ENCODE measurements at places on chromosomes 2 and 18.

- DNase-seq, result no peak
Observed at GRCh38 chr18:57737400-57738060, 65.6 kb downstream of the ATP8B1 start.

GRCh38 chr2:231093933-231094332, 30.9 kb downstream of the HTR2B start:
- DNase-seq, result no peak

GRCh38 chr2:118738524-118739308, 108.7 kb downstream of the EN1 start:
- DNase-seq, result no peak

DNA sequence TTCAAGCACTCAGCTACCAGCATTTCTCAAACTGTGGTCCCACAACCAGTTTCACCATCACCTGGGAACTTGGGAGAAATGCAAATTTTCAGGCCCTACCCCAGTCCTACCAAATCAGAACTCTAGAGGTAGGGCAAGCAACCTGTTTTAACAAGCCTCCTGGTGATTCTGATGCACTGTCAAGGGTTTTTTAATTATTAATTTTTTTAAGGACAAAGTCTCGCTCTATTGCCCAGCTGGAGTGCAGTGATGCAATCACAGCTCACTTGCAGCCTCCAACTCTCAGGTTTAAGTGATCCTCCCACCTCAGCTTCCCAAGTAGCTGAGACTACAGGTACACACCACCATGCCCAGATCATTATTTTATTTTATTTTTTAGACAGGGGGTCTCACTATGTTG, 7.8 kb downstream of the ACMSD start:
- no peak for DNase-seq

- DNase-seq, result no peak
Observed at GRCh38 chr2:47777277-47777937, 5.5 kb upstream of the MSH6 start.

DNA sequence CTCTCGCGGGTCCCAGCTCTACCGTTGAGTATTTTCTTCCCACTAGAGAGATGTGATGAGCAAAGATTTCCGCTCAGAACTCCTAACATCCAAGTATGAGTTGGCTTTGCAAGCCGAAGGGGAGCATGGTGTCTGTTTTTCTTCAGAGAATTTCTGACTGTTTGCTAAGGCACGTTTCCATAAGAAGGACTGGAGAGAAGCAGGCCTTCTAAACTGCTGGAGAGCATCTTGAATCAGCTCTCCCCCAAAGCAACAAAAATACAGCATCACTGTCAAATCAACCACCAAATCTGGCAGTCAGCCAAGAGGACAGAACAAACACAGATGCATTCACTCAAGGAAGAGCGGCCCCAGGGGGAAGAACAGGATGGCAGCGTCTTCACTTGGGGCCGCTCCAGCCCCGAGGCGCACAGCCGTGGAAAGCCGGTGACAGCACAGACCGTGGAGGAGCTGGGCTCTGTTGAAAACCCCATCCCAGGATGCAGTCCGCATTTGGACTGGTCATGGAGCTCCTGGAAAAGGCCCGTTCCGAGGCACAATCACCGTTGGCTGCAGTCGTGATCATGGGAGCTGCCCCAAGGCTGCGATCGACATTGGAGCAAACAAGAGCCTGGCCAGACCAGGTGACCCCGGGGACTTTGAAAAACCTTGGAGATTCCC, 101.4 kb downstream of the NFATC1 start:
- peak; percentile 51 for DNase-seq

DNA sequence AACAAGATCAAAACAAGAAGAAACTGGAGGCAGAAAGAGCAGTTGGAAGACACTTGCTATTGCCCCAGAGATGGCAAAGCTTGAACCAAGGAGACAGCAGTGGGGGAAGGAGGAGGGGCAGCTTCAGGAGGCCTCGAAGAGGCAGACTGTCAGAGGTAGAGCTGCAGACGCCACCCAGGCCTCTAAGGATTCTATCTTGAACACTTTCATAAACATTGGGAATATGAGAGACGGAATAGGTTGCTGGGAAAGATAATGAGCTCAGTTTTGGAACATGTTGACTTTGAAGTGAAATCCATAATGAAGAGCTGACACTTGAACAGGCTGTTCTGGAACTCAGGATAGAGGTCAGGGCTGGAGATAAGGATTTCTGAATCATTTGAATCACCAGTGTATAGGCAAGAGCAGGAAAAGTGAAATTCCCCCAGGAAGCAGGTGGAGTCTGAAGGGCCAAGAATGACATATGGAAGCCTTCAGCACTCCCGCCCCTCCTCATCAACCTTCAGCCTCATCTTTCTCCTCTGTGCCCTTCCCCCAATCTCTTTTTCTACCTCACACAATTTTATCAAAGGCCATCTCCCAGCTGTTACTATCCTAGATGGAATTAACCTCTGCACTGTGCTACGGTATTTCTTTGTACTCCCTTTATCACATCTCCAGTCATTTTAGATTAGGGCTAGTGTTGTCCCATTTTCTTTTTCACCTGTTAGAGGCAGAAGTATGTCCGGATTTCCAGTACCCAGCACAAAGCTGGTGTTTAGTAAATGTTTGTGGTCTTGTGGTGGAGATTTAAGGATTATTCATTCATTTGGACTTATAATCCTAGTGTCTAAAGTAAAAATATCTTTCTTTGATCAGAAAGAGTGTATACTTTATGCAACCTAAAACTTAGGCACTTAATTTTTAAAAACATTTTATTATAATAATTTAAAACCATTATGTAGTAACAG, 47.5 kb upstream of the RTN4 start:
- DNase-seq, result no peak

- no peak for DNase-seq
Observed at GRCh38 chr2:174577967-174578589, 19.5 kb downstream of the WIPF1 start.

DNA sequence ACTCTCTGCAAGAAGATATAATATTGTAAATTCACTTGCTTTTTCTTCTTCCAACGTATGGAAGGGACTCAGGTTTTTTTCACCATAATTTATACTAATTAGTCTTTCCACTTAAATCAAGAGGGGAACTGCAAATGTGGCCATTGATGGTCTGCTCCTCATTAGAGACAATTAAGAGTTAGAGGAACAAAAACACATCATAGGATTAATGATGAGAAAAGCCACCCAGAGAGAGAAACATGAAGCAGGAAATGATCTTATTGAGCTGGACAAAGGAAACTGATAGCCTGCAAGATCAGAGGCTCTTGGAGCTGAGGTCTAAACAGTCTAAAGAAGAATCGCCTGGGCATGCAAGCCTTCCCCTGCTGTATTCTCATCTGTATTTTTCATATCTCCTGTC, 151.2 kb upstream of the NRP2 start:
- no peak for DNase-seq

DNA sequence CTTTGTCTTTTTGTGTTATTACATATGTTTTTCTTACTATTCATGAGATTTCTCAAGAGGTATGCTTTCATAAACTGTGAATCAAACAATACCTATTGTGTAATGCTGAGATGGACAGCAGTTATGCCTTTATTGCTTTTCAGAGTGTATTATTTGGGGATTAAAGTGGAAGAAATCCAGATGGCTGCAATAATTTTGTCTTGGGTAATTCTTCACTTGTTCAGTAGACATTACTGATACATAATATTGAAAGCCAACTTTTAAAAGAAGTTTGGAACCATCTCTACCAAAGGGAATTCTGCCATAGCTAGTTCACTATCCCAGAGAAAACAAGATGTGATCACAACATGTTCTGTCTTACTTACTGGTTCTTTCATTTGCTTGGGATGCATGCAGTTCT, 253.4 kb upstream of the ZSWIM2 start:
- no peak for DNase-seq

- no peak for DNase-seq
Observed at GRCh38 chr2:203918264-203918663, 18.3 kb upstream of the ICOS start.

DNA sequence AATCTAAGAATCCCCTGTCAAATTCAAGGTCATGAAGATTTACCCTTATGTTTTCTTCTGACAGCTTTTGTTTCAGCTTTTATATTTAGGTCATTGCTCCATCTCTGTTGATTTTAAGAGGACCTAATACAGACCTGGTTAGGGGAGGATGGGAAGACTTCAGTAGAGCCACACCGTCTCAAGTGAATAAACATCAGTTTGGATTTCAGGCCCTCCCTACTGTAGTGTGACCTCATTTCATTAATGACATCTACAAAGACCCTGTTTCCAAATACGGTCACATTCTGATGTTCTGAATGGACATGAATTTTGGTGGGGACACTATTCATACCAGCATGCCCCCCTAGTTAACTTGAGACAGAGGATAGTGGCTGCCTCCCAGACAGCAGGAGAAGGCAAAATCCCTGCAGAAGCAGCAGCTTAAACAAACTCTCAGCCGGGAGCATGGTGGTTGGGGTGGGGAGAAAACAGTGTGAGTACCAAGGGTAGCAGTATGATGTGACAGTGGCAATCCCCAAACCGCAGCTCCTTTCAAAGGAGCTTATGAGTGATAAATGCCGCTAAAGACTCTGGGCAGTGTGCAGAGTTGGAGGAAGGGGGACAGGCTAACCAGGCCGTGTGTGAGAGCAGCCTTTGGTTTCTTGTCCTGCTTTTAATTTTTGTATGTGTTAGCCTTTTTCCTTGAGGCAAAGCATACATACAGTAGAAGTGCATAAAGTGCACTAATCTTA, 65.9 kb upstream of the TNP1 start:
- DNase-seq, result no peak

GRCh38 chr2:239679755-239680154, 278.9 kb upstream of the HDAC4 start:
- no peak for DNase-seq

GRCh38 chr2:48092846-48093803, 186.8 kb upstream of the FBXO11 start:
- DNase-seq, result no peak

DNA sequence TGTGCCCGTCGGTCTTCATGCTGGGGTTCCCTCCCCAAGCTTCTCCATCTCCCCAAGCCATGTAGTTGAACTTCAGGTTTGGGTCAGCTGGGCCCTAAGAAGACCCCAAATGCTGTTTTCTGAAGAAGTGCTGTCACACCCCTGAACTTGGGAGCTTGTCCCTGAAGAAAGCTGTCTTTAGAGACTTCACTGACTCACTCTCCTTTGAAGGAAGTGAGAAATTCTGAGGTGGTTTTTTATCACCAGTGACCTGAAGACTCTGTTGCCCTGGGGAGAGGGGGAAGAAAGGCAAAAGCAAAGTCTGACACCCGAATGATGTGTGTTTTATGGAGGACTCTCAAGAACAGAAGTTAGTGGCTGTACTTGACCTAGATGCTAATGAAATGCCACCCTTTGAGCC, 83.6 kb upstream of the BCL2L11 start:
- no peak for DNase-seq

DNA sequence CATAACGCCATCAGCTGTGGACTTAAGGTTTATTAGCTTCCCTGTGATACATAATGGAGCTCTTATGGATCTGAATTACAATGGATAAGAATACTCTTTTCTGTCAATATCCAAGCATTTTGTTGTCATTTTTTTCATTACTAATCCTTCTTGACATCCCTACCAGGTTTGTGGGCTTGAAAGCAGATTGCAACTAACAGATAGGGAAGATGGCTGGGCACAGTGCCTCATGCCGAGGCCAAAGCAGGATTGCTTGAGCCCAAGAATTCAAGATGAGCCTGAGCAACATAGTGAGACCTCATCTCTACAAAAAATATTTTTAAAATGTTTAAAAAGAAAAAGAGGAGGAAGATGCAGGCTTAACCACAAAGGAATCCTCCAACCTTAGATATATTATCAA, 42.4 kb downstream of the ASXL2 start:
- DNase-seq, result no peak

- peak; percentile 97 for DNase-seq
Observed at GRCh38 chr18:56036741-56037140, 448.7 kb upstream of the TCF4 start.

GRCh38 chr2:216800836-216801235, 59.0 kb downstream of the TNP1 start:
- DNase-seq, result no peak

DNA sequence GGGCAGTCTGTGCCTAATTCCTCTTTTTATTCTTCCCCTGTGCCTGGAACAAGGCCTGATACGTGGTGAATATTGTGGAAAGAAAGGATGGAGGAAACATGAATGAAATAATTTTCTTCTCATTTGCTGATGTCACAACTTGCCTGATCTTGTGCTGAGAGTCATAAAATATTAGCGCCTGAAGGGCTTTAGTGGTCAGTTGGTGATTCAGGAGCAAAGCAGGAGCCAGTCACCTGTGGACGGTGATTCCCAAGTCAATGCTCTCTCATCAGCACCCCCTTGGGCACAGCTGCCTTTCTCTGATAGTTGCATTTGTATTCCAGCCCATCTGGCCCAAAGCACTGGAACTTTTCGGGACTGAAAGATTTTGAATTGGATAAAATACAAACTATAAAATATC, 502.6 kb upstream of the RAB12 start:
- DNase-seq, result no peak

Data from NCI-H446 (cell line).